ENCODE measurements at places on chromosomes 5 and 9.

- no peak for DNase-seq
Measured at GRCh38 chr9:69172895-69173294, 1.2 kb upstream of the TJP2 start.

DNA sequence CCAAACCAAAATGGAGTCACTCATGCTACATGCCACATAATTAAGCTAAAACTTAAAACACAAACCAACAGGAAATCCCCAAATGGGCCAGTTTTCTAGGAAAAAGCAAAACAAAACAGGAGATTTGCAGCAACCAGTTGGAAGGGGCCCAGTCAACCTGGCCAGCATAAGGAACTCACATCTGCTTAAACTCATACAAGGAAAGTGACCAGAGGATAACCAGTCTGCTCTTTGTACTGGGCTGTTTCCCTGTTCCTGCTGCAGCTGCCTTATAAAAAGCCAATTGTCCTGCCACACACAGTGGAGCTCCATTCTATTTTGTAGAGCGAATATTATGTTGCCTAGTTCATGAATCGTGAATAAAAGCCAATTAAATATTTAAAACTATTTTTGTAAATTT, 29.5 kb upstream of the PTPDC1 start:
- no peak for DNase-seq

DNA sequence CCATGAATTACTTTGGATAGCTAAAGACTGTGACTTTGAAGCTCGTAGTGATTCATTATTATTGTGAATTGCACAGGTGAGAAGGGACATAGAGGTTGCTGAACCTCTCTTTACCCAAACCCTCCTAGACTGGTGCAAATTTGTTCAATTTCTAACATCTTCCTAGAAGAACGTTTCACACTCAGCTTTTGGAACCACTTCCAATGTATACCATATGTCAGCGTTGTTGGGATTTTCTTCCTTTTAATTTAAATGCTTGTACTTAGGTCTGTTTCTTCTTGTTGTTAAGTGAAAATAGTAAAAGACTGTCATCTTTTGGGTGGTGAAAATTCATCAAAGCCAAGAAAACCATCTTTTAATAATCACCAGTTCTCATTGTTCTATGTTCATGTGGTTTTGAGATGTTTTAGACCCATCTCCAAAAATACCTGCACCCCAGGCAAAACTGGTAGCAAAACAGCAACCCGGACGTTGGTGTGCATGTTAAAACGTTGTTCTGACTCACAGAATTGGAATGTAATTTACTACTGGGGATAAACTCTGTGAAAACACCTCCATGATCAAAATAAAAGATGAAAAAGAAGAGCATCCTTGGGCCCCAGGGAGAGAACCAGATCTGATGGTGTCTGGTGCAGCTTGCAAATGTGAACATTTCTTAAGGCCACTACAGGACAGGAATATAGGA, 238.3 kb downstream of the NPR3 start:
- DNase-seq: no peak

GRCh38 chr5:73682176-73682575, 56.2 kb downstream of the ARHGEF28 start:
- DNase-seq: no peak

- DNase-seq: no peak
Measured at GRCh38 chr9:35521708-35522107, 31.8 kb downstream of the RUSC2 start.

DNA sequence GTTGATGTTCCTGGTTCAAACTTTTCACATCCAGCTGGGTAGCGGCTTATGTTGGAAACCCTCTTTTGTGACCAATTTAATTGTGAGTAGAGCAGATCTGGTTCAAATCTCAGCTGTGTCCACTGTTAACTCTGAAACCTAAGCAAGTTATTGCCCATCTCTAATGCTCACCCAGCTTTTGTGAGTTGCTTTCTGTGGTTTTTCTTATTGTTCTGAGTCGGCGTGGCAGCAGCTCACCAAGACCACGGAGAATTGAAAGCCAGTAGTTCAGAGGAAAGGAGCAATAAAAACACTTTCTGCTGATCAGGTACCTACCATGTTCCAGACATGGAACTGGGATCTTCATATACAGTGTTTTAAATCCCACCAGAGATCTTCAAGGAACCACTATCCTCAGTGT, 114.4 kb downstream of the DOCK2 start:
- DNase-seq: no peak

- DNase-seq: no peak
Measured at GRCh38 chr9:22416692-22417060, 29.9 kb upstream of the DMRTA1 start.

GRCh38 chr5:19002111-19002510, 985.9 kb downstream of the CDH18 start:
- DNase-seq: no peak

DNA sequence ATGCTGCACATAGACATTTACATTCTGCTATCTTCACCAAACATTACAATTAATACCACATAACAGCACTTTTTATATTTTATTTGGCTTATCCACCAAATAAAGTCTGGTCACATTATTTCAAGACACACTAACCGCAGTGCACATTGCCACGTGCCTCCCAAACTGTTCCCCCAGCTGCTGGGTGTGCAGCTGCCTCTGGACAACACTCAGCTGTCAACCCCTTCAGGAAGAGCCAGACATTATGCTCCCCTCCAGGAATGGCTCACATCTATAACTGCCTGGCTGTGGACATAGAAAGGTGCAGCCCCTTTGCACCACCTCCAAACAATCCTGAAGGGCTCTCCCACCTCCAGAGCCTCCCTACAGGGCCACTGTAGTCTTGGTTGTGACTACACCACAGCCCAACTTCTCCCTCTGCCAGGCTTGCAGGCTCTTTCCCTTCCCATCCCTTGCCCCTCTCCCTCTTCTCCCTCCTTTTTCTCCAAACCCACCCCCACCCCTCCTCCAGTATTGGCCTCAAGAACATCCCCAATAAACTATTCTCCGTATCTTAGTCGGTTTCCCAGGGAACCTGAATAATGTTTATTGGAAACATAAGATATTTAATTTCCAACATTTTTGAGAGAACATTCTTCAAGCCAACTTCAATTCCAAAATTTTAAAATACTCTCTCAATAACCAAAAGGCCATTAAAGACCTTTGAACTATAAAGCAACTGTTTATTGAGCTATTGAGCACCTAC, 372.3 kb downstream of the CTNND2 start:
- no peak for DNase-seq

DNA sequence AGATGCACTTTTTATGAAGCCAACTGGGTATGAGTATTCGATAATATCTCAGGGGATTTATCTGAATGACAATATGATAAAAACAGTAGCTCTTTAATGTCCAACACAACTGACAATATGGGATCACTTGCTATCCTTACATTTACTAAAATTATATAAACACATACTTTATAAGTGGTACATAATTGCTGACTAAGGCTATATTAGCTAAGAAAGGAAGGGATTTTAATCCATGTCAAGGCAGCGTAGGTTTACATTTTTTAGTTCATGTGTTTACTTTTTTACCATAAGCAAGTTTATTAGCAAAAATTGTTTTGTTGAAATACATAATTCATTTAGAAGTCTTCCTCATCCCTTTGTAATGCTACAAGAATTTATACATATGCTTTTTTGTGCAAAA, 796.2 kb downstream of the TLE1 start:
- DNase-seq: no peak

DNA sequence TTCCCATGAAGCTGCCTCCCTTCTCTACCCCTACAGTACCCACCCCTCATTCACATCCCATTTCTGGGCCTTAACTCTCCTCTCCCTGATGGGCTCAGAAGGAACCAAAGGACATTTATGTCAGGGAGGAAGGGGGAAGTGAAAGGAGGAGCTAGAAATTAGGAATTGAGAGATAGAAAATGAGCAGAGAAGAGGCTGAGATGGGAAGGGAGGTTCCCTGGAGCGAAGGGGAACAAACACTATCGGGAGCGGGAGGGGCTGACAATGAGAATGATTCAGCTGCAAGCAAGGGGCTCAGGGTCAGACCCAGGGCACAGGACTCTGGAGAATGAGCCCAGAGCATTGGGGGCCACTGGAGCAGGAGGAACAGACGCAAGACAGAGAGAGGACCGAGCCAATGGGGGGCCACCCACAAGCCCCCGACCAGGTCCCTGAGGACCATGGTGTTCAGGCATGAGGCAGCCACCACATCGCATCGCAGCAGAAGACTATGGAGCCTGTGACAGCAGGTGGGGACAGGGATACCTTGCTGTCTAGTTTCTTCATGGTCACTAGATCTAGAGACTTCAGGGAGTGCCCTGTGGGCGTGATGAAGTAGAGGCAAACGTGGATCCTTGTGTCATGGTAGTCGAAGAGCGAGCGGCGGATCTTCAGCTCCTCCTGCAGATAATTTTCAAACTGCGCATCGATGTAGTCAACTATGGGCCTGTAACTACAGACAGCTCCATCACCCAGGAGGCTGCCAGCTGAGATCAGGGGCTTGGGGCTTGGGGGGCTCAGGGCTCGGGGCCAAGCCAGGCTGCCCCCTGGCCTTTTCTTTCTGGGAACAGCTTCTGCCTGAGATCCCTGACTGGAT, 13.6 kb downstream of the SEPTIN8 start:
- DNase-seq: no peak

- DNase-seq: no peak
Measured at GRCh38 chr9:127550751-127551150, 61.3 kb upstream of the STXBP1 start.

GRCh38 chr5:82104872-82105271, 133.0 kb downstream of the ATG10 start:
- no peak for DNase-seq

DNA sequence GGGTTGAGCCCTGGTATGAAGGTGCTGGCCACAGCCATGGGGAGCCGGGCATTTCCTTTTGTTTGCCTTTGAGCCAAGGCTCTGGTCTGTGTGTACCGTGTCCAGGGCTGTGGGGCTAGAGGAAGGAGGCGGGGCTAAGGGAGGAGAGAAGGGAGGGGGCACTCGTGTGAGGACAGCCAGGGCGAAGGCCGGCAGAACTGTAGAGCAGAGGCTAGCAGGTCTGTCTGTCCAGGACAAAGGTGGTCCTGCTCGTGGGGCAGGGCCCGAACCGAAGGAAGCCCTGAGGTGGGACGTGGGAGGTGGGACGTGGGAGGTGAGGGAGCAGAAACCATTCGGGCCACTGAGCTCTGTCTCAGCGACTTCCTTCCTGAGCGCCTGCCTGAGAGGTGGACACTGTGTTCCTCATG, 41.3 kb upstream of the TESK1 start:
- DNase-seq: no peak

GRCh38 chr5:39284552-39284951, 65.2 kb upstream of the FYB1 start:
- no peak for DNase-seq

- no peak for DNase-seq
Measured at GRCh38 chr5:16943846-16944678, 8.0 kb upstream of the MYO10 start.

GRCh38 chr5:32095261-32095671, 78.9 kb downstream of the GOLPH3 start:
- DNase-seq: no peak

GRCh38 chr5:54162184-54162583, 148.2 kb downstream of the ARL15 start:
- no peak for DNase-seq

DNA sequence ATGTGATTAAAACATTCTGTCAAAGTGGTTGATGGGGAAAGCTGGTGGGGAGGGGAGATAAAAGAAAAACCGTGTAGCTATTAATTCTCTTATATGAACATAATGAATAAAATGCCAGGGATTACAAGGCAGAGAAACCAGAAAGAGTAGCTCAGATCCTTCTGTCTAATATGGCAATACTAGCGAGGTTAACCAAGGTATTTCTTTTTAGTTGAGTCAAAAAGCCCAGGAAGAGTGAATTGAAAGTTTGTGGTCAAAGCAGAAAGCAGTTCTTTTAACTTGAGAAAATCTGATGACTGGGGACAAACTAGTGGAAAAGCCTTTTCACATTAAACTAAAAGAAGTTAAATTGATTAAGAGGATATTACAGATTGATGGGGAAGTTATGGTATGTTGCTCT, 76.0 kb downstream of the ERBIN start:
- DNase-seq: no peak

Data from left forelimb (tissue), 1 donor.